Activated CD4-positive, alpha-beta T cell treated with anti-CD3 and anti-CD28 coated beads, Interleukin-10, Interleukin-2, amounts not matched to agents 100 ng/mL and 50 ng/mL, durations not matched to agents 16 hours and 8 hours (primary cell): ENCODE measurements at places on chromosomes 11 and 22.
A peak's percentile ranks its signal among the peaks of the same experiment; 100 is the strongest.

DNA sequence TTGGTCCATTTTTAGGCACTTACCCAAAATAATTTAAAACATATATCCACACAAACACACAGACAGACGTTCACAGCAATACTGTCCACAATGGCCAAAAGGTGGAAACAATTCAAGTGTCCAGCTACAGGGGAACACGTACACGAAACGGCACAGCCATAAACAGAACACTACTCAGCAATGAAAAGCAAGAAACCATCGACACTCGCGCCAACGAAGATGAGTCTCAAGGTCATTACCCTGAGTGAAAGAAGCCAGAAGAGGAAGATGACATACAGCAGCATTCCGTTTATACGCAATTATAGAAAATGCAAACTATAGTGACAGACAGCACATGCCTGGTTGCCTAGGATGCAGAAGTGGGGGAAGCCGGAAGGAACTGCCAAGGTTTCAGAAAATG, 13.4 kb upstream of the COMT start:
- DNase-seq: no peak

- DNase-seq: no peak
These were observed 76.0 kb downstream of the SC5D start for GRCh38 chr11:121368364-121369240.

DNA sequence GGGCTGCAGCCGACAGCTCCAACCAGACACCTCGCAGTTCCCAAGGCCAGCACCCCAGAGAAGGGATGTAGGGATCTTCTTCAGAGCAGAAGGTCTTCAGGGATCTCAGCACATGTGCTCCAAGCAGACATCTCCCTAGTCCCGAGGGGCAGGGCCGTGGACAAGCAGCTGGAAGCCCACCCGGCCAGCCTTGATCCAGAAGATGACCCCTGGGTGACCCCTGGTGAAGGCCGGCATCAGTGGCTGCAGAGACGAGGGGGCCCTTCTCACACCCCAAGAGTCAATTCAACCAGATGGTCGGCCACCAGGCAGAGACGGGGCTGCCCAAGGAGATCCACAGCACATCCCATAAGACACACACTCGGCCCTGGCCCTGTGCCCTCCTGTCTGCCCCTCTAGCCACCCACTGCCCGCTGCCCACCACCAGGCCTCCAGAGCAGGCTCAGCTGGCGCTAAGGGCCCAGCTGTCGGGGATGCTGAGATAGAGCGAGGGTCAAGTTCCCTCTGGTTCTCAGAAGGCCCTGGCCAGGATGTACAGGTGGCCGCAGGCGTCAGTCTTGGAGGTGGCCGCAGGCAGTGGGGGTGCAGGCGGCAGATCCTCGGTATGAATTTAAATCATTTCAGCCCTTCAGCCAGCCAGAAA, 168.3 kb downstream of the BRD1 start:
- DNase-seq: no peak

GRCh38 chr22:32911503-32911902, 110.0 kb downstream of the TIMP3 start:
- DNase-seq: no peak

GRCh38 chr11:74492084-74492483, 1.4 kb downstream of the LIPT2 start:
- DNase-seq: no peak

DNA sequence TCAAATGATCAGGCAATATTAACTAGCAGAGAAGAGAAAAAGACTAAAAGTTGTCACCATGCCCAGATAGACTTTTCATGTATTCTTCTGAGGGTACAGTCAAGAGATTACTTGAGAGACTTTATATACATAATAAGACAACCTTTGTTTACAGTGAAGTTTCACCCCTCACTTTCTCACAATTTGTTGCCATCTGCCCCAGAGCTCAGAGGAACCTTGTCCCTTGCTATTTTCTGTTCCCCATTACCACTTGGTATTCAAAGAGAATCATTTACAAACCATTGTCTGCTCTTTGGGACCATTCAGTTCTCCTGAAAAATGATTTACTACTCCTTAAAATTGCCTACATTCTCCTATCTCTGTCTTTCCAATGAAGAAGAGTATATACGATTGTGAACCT, 544.6 kb downstream of the CNTN5 start:
- no peak for DNase-seq

DNA sequence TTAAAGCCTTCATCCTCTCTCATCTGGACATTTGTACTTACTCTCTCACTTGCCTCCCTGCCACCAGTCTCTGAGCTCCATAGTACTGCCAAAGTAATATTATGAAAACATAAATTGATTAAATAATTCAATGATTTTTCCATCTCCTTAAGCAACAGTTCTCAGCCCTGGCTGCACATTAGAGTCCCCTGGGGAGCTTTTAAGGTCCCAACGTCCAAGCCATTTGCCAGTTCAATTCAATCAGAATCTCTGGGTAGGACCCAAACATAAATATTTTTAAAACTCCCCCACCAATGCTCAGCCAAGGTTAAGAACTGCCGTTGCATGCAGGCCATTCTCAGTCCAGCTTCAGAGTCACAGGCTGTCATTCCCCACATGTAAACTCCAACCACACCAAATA, 114.4 kb upstream of the BMAL1 start:
- DNase-seq: no peak

DNA sequence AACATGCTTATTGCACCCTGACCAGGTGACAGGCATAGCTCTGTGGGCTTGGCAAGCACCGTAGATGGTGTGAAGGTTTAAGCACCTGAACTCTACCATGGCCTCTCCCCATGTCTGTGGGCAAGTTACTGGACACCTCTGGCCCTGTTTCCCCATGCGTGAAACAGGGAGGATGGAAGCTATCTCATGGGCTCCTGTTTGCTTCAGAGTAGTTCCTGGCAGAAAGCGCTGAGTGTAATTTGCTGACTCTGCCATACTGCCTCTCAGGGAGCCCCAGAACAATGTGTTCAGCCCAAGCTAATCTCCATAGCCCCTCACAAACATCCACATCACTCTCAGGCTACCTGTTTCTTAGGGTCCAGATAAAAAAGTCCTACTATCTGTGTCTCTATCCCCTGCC, 2.4 kb downstream of the CBX6 start:
- DNase-seq: no peak

- no peak for DNase-seq
These were observed 14.6 kb upstream of the CTSD start for GRCh38 chr11:1778141-1778911.

DNA sequence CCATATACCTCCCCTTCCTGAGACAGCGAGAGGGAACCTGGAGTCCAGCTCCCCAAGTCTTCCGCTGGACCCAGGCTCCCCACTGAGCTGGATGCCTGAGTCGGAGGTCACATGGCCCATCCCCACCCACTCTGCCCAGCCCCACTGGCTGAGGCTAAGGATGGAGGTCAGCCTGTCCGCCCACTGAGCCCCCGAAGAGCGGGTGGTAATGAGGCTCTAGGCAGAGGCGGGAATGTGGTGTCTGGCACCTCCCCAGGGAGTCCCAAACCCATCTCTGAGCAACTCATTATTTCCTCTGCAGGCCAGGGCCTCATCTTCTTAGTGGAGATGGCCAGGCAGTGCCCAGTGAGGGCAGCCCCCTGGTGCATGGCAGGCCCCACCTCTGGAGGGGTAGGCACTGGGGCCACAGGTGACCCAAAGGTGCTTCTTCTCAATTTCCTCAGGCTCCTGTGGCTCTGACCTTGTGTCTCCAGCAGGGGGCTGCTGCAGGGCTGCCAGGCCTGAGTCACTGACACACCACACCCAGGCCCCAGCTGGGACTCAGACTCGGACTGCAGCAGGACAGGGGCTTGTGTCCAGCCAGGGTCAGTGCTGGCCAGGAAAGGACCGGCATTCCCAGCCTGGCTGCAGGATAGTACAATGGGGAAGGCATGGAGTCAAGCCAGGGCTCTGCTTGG, 10.2 kb upstream of the PDE2A start:
- peak; percentile 57 for DNase-seq

DNA sequence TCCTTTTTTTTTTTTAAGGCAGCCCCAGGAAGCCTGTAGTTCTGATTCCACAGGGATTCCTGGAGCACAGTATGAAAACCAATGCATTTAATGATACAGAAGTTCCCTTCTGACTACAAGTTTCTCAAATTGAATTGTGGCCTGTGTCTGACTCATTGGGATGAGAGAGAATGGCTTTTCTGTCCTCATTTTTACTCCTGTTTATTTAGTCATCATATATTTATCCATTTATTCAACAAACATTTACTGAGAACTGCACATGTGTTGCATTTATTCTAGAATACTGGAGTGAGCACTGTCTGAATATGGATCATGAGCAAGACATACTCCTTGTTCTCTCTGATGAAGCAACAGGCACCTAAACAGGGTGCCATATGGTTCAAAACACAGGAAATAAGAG, 231.2 kb downstream of the NTM start:
- no peak for DNase-seq

- no peak for DNase-seq
These were observed 127.1 kb downstream of the SPATA19 start for GRCh38 chr11:133718238-133718637.
